ENCODE measurements at places on chromosomes 3 and 15.

GRCh38 chr3:179015551-179016020, 56.0 kb downstream of the ZMAT3 start:
- peak; percentile 16 for DNase-seq

GRCh38 chr15:61275901-61276300, 46.8 kb upstream of the RORA start:
- no peak for DNase-seq

GRCh38 chr3:114850898-114851297, 296.2 kb downstream of the ZBTB20 start:
- no peak for DNase-seq

DNA sequence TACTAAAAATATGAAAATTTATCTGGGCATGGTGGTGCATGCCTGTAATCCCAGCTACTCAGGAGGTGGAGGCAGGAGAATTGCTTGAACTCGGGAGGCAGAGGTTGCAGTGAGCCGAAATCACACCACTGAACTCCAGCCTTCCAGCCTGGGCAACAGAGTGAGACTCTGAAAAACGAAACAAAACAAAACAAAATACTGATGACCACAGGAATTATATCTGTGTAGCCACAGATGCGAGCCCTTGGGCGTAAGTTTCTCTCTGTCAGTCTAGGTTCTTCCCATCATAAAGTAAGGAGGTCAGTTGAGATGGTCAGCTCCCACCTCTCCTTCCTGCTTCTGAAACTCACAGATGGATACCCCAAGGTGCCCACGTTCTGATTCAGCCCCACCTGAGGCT, 37.7 kb upstream of the CFAP161 start:
- DNase-seq = no peak

DNA sequence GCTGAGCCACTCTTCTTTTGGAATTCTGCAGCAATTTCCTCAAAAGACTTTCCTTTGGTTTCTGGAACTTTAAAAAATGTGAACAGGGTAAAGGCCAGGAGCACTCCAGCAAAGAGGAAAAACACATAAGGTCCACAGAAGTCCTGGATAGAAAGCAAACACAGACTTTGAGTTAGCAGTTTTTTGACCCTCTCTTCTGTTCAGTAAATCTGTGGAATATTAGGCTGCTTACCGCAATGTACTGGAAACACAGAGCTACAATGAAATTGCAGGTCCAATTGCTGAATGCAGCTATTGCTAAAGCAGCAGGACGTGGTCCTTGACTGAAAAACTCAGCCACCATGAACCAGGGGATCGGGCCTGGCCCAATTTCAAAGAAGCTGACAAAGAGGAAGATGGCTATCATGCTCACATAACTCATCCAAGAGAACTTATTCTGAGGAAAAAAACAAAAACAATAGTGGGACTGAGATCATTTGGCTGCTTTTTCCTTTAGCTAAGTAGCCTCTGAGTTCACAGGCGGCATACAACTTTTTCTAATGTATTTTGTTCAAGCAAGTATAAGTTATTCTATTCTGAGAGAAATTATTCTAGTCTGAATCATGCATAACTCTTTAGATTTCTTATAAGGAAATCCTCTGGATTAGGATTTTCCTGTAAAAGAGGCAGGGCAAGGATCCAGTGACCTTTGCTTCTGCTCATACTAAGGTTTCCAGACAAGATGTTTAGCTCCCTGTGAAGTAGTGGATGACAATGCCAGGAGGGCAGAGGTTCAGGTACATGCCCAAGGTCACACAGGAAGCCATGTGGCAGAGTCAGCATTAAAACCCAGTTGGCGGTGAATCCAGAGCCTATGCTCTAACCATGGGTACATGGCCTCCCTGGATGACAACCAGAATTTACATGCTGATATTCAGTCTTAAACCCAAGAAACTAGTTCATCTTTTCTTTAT, 28.3 kb downstream of the SLC2A2 start:
- no peak for DNase-seq

DNA sequence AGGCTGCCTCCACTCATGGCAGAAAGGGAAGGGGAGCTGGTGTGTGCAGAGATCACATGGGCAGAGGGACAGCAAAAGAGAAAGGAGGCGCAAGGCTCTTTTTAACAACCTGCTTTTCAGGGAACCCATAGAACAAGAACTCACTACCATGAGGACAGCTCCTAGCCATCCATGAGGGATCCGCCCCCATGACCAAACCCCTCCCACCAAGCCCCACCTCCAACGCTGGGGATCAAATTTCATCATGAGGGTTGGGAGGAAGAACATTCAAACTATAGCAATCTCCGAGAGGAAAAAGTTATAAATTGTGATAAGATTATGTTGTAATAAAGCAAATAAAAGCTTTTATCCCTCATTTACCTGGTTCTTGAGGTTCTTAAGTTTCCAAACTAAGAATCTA, 84.7 kb upstream of the LMCD1 start:
- no peak for DNase-seq

GRCh38 chr3:46923559-46924350, 46.2 kb downstream of the PTH1R start:
- DNase-seq = no peak

GRCh38 chr3:123352134-123352554, 96.7 kb downstream of the ADCY5 start:
- DNase-seq = no peak

- DNase-seq = no peak
These were observed 652.5 kb downstream of the EDEM1 start for GRCh38 chr3:5840056-5840455.

DNA sequence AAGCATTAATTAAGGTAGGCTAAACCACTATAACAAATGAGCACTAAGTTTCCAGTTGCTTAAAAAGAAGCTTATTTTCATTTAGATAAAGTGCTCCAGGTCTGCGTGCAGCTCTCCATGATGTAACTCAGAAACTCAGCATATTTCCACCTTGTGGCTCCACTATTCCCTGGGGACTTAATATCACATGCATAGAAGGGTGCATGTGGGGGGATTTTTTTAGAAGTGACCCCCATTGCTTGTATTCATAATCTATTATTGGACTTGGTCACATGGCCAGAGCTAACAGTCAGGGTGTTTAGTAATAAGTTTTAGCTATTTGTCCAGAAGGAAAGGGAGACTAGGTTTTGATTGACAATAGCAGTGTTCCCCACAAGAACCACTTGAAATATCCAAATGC, 86.8 kb downstream of the TMCO5A start:
- DNase-seq = no peak

DNA sequence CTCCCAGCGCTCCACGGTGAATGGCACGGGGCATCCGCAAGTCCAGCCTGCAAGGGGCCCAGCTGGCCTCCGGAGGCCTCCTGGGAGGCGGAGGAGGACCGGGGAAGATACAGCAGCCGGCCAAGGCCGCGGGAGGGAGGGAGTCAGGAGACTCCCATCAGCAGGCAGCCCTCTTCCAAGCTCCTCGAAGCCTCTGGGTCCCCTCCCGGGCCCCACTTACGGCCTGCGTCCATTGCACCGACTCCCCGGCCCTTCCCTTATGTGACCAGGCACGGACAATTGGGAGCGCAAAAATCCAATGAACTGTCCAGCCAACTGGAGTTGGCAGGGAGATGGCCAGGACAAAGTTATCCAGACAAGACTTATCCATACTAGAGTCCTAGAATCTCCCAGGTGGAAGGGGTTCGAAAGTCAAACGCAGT, 668 bp downstream of the MFGE8 start:
- no peak for DNase-seq
